ACHN (cell line): ENCODE measurements at places on chromosomes 16 and 17.

DNA sequence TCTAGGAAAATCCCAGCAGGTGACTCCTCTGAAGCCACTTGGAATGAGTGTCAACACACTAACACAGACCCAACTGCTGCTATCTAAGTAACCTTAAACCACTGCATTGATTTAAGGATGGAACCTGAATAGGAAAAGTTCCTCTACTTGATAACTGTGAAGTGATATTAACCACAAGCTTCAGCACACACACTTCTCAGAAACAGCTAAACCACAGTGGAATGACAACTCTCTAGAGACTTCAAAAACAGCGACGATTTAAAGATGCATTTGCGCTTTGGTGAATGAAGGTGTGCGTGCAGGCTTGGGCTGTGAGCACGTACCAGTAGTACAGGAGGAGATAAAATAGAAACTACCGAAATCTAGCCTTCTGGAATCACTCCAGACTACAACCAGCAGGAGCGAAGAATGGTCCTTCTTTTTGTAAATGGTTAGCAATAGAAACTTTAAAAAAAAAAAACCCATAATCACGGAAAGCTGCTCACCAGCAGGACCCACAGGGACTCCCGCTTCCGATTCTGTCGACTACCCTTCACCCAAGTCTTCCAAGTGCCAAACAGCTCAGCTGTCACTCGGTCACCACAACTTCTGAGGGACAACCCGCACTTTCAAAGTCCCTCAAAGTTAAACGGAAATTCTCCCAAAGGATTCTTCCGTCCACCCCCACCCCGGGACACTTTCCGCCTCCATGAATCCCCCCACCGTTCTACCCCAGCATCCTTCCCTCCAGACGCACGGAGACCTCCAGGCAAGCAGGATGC lies 137.7 kb upstream of the CORO6 start:
- peak; percentile 46 for DNase-seq

DNA sequence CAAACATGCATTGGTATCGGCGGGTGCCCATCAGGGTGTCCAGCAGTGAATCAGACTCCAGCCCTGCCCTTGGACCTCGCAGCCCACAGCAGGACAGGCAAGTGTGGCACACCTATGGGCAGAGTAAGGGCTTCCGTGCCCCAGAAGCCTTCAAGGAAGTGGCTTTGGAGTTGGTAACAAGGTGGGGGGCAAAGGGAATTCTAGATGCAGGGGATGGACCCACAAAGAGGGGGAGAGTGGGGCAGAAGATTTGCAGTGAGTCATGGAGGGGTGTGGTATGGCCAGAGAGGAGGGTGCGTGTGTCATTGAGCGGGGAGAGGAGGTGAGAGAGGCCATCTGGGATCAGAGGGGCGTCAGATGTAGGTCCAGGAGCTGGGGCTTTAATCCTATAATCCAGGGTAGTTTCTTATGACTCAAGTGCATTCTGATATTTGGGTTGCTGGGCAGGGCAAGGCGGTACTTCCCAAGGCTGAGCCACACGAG lies 8.5 kb upstream of the SPNS2 start:
- peak; percentile 23 for DNase-seq

DNA sequence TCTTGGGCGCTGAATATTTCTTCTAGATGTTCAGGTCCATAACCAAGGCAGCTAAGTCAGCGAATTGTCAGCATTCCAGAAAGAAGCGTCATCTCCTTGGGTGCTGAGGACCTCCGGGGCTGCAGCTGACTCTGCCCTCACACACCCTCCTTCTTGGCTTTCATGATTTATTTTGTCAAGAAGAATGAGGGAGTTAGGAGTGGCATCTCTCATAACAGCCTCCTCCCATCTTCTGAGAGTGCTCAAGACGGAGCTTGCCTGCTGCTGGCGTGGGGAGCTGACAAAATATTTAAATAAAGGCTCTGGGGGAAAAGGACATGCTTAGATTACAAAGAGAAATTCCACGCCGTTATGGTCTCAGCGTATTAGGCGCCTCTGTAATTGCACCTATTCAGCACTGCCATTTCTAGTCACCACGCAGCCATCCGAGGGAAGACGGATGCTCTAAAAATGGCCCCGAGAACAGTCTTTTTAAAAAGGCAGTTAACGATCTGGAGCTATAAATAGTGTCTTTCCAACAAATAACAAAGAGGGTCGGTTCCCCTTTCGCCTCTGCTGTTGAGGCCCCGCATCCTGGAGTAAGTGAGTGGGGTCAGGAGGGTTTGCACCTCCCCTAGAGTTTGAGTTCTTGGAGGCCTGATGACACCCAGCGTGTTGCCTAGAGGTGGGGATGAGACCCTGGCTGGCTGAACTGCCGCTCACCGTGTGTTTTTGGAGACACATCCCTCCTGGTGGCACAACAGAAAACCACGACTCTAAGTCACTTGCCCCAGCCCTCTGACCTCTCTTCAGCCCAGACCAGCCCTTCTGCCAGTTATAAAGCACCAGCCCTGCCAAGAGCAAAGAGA lies 187.0 kb downstream of the CCDC182 start:
- peak; percentile 95 for DNase-seq

DNA sequence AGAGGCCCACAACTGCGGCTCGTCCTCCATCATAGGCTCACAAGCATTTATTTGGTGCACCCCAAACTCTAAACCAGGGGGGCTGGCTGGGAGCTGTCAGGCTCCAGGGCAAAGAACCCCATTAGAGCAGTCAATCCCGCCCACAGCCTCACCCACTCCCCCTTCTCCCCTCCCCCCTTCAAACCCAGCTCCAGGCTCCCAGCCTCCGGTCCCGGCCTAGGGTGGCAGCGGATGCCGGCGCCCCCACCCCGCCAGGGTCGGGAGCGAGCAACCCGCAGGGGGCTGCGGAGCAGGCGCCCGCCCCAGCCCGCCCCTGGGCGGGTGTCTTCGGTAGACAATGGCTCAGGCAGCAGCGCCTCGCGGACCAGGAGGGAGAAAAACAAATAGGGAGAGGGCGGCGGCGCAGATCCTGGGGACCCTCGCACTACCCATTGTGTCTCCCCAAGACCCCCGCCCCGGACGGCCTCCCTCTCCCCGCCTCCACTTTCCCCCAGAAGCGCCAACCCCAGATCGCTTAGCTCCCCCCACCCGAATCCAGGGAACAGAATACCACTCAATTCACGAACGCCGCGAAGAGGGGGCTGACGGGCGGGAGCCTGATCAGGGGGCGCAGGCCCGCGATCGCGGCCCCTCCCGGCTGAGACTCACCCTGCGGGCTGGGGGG lies 572 bp downstream of the FAM171A2 start:
- DNase-seq, result peak; percentile 22

GRCh38 chr17:35023538-35023937 lies 40.0 kb downstream of the RFFL start:
- DNase-seq, result no peak

GRCh38 chr16:5633845-5634440 lies 536.3 kb upstream of the EEF2KMT start:
- DNase-seq, result peak; percentile 52

- peak; percentile 29 for DNase-seq
Measured at GRCh38 chr17:3049705-3050295, 13.6 kb downstream of the OR1D5 start.

- no peak for DNase-seq
Measured at GRCh38 chr17:7582396-7583252, 1.0 kb upstream of the MPDU1 start.

DNA sequence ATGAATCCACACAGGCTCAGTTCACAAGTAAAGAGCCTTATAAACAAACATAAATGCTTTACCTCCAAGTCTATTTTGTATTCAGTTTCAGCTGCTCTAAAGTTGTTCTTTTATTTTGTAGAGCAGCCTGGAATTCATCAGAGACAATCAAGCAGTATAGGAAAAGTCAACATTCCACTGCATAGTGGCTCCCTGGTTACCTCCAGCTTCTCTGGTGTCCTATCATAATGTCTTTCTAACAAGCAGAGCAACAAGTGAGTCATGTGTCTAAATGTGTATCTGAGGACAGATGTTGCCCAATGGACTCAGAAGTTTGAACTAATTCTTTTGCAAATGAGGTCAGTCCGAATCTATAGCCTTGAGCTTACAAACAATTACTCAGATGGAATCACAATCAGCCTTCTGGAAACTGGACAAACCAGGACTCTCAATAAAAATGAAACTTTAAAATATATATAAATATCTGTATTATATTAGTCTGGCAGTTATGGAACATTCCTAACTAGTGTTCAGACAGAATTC lies 292.0 kb upstream of the TOM1L1 start:
- DNase-seq, result no peak

GRCh38 chr17:70037498-70037897 lies 37.5 kb upstream of the KCNJ16 start:
- DNase-seq, result no peak

DNA sequence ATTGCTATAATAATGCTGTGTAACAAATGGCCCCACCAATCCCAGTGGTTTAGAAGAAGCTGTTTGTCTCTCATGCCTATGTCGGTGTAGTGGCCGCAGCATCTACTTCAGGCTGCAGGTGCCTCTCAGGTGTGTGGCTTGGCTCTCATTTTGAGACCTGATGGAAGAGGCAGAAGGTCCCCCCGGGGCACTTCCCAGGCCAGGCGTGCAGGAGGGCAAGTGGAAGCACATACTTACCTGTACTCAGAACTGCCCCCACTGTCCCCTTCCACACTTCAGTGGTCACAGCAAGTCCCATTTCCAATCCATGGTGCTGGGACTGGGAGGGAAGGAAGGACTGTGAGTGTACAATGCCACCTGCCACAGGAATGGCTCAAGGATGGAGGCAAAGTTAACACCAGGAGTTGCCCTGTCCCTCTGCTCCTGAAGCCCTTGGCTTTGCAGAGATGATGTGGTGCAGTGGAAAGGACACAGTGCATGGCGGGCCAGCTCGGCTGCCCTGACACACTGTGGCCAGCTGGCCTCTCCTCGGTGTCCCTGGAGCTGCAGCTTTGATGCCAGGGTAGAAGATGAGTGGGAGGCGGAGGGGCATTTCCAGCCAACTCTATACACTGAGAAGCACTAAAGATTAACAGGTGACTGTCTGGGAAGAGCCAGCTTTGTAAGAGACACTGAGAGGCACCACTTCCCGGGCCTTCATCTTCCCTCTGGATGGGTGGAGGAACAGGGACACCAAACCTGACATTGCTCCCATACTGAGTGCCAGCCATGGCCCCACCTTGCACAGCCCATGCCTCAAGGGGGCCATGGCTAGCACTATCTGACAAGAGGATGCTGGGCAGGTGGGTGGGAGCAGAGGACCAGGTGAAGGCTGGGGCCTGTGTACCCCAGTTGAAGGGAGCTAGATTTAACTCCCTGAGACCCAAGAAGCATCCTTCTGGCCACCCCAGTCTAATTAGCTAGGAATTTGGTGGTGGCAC lies 105.9 kb downstream of the METRNL start:
- no peak for DNase-seq

DNA sequence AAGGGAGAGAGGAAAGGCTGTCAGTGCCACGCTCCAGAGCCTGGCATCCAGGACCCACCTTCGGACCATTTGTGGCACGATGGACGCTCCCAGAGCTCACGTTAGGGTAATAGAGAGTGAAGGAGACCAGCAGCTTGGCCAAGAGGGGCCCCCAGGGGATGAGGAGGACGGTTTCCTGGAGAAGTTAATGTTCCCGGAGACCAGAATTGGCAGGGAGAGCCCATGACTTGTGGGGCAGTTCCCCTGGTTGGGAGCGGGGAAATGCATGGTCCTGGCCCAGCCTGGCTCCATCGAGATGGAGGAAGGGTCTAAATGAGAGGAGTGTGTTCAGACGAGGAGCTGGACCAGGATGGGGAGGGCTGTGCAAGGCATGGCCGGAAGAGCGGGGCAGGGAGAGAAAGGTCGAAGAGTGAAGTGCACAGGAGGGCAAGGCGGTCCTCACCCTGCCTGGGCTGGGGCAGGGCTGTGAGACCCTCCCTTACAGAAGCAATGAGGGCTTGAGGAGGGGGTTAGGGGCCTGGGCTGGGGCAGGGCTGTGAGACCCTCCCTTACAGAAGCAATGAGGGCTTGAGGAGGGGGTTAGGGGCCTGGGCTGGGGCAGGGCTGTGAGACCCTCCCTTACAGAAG lies 2.9 kb upstream of the HIC1 start:
- no peak for DNase-seq
